ENCODE measurements at places on chromosomes 3 and 15.

DNA sequence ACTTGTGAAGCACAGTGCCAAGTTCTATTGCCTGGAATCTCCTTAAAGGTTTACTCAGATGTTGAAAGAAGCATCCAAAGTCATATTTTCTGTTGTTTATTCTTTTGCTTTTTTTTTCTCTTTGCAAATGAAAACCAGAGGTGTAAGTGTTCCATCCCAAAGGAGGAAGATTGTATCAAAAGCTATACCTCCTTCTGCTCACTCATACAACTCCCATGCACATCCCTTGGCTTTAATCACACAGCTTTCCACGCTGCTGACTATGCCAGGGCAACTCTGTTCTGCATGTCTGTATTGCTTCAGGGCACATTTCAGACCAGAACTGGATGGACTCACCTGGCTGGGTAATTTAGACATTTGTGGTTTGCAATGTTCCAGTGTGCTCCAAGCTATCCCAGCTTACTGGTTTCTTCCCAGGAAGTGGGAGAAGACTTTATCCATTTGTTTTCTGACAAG lies 399.6 kb upstream of the TBL1XR1 start:
- no peak for DNase-seq

- no peak for DNase-seq
Observed at GRCh38 chr3:196207833-196208607, 3.2 kb downstream of the ZDHHC19 start.

- no peak for DNase-seq
Observed at GRCh38 chr15:61088675-61089074, 140.4 kb downstream of the RORA start.

- no peak for DNase-seq
Observed at GRCh38 chr3:112709911-112710310, 69.0 kb upstream of the CCDC80 start.

DNA sequence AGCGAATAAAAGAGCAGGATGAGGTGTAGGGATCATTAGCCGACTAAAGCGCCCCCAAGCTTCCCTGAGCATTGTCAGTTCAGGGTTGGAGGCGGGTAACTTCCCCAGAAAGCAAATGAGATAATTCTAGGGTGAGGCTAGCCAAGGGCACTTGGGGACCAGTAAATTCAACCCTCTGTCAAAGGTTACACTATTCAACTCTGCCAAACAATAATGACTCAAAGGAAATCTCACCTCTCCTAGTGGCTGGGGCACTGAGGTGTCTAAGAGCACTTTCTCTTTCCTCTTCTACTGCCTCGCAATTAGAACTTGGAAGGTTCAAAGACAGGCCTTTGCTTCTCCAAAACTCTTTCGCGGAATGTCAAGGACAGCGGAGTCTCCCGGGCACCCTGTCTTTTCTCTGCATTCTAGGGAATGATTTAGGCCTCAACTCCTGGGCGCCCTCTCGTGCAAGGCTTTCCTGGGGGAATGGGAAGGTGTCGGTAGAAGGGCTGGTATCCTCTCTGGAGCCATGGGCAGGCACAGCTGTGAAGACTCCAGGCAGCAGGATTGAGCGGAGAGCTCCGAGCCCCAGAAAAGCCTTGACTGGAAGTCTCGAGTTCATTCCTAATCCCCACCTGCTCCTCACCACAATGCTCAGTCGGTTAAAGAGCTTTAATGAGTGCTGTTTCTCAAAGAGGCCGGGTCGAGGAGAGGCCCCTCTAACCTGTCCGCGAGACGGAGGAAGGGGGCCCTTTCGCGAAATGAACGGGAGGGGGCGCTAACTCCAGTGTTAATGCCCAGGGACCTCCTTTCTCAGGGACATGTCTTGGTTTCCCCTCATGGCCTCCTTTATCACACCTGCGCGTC lies 21.9 kb downstream of the ZIC4 start:
- DNase-seq, result no peak

GRCh38 chr3:105851176-105851575 lies 17.6 kb downstream of the CBLB start:
- no peak for DNase-seq

DNA sequence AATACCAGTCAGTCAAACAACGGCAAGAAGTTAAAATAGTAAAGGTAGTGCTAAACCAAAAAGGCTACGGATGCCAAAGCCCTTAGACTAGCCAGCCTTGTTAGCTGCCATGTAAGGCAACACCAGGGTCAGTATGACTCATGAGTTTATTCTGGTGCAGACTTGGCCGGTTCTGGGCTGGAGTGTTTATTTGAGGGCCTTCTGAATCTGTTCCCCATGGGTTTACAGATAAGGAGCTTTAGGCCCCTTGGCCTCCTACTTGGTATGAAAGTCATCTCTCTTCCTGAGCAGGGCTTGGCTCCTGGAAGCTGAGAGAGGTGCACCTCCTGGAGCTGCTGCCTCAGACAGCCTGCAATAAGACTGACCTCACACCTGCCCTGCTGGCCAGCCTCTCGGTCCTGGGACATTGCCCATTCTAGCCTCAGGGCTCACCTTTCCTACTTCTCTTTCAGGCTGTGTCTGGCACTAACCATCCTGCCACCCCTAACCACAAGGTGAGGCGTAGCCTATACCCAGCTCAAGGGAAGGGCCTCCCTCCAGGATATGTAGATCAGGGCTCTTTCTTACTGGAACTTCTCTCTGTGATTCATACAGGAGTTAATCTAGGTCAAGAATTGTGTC lies 10.4 kb upstream of the RTP1 start:
- DNase-seq, result no peak

GRCh38 chr15:71111950-71112349 lies 3.3 kb upstream of the THSD4 start:
- DNase-seq, result no peak

Data from DMS 273 treated with DMSO at 0.1 percent for 48 hours (cell line).